ENCODE measurements at places on chromosomes 2 and 18. TPM values are rescaled to one million over a fixed set of nuclear protein-coding genes. Genes with fewer than 3 reads are reported as not detected.

The GALR1 gene
- total RNA-seq, result not detected

The HOXD3 gene
- total RNA-seq, result 0.32 TPM

The POTEI gene
- total RNA-seq, result not detected

The MEP1B gene
- total RNA-seq, result not detected

The ABCB11 gene
- total RNA-seq, result not detected

The CXCR2 gene
- total RNA-seq, result 0.31 TPM

The CCDC121 gene
- 0.81 TPM for total RNA-seq

The NEURL3 gene
- not detected for total RNA-seq

The MAP2 gene
- 9.1 TPM for total RNA-seq

The SAG gene
- not detected for total RNA-seq

The MYO3B gene
- 2.6 TPM for total RNA-seq

The CHRND gene
- not detected for total RNA-seq

The POTEJ gene
- not detected for total RNA-seq

The TMEM178A gene
- not detected for total RNA-seq
